Fibroblast of skin of right quadriceps (primary cell): ENCODE measurements at places on chromosomes 6 and 20.

DNA sequence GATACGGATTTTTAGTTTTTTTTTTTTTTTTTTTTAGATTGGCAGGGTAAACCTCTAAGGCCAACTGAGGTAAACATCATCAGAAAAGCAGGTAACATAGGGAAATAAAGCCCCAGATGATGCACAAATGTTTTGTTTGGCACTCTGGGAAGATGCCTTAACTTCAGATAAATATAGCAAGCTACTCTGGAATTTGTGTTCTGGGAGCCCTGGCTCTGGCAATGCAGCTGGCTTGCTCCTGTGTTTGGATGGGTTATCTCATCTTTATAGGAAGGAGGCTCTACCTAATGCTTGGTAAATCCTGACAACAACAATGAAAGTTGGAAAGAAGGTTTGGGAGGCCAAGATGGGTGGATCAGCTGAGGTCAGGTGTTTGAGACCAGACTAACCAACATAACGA is 77.4 kb downstream of the GFOD1 start:
- no peak for DNase-seq

- DNase-seq, result no peak
These were observed 34.7 kb downstream of the VEGFA start for GRCh38 chr6:43804550-43805223.

GRCh38 chr20:45020236-45020886 is 54.0 kb downstream of the STK4 start:
- DNase-seq, result no peak

GRCh38 chr6:133644892-133645619 is 243.9 kb upstream of the TCF21 start:
- peak; percentile 72 for DNase-seq

DNA sequence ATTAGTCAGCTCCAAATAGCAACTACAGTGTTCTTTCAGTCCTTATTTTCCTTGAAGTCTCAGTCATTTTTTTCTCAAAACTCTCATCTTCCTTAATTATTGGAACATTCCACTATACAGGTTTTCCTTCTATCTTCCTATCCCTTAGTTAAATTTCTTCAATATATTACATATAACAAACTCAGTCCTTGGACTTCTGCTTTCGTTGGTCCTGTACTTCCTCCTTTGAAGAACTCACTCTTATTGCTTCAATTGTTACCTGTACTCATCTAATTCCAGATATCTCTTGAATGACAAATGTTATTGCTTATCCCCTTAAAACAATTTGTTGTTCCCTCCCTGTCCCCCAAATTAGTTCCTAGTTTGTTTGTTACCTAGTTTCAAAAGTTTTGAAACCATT is 67.7 kb upstream of the NOTCH4 start:
- DNase-seq, result no peak

DNA sequence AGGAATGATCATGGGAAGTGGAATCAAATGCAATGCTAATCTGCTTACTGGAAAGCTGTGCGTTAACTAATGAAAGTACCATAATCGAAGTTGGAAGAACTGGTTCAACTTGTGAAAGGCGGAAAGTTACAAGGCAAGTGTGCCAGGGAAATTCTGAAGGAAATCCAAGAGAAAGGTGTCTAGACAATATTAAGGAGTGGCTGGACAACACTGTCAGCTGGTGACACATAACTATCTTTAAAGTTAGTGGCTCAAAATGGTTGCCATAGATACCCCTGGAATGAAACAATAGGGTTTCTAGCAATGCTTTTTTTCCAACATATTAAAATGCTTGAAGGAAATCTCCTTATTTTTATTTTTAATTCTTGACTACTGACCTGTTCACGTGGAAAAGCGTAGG is 90.4 kb downstream of the BMP2 start:
- no peak for DNase-seq

GRCh38 chr6:135411339-135411738 is 86.2 kb downstream of the AHI1 start:
- DNase-seq, result no peak

DNA sequence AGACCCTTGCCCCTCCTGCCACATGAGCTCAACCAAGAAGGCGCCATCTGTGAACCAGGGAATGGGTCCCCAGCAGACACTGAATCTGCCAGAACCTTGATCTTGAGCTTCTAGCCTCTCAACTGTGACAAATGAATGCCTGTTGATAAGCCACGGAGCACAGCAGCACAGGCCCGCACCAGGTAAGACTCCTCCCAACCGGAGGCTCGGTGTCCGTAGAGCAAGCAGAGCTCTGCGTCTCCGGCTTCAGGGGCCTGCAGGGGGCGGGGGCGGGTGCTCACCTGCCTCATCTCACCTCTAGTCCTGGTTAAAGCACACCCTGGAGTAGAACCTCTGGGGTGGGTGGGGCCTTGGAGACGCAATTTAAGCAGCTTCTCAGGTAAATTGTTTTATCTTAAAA is 122.7 kb downstream of the SMOC2 start:
- no peak for DNase-seq

- peak; percentile 14 for DNase-seq
These were observed 62.9 kb downstream of the QRSL1 start for GRCh38 chr6:106692112-106692818.

GRCh38 chr6:144007478-144008119 is 460 bp downstream of the PLAGL1 start:
- DNase-seq, result no peak
